Epithelial cell of proximal tubule (primary cell): ENCODE measurements at places on chromosomes 3 and 15. TPM values are rescaled to one million over a fixed set of nuclear protein-coding genes. Genes with fewer than 3 reads are reported as not detected.

TEX55 gene
- total RNA-seq = 0.06 TPM in 1 of 2 replicates, not detected in the other

- DNase-seq = no peak
Observed at GRCh38 chr3:171095063-171095462, 68.5 kb upstream of the SLC2A2 start.

GRCh38 chr15:47041301-47041700, 676.0 kb upstream of the SEMA6D start:
- no peak for DNase-seq

LDHAL6B gene
- total RNA-seq = not detected in 2 replicates

DNA sequence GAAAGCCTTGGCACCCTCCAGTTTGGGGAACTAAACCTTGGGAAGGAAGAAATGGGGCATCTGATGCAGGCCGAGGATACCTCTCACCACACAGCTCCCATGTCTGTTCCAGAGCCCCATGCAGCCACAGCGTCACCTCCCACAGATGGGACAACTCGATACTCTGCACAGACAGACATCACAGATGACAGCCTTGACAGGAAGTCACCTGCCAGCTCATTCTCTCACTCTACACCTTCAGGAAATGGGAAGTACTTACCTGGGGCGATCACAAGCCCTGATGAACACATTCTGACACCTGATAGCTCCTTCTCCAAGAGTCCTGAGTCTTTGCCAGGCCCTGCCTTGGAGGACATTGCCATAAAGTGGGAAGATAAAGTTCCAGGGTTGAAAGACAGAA, 7.7 kb downstream of the MAP1A start:
- no peak for DNase-seq

XRN1 gene
- total RNA-seq = 8.0 and 11.9 TPM in 2 replicates

GRCh38 chr15:43483297-43484128, 9.4 kb downstream of the TP53BP1 start:
- no peak for DNase-seq

DNA sequence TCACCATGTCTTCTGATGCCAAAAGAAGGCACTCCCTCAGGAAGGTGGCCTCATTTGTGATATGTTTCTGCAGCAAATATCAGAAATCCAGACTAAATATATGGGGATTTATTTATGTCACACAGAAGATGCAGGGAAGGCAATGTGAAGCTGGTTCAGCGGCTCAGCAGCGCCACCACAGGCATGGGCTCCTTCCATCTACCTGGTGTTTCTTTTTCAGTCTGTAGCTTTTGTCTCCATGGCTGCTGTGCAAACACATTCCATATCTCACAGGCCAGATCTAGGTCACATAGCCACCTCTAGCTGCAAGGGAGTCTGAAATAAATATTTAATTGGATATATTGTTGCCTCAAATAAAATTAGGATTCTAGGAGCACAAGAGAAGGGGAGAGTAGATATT, 502.1 kb upstream of the IL12A start:
- no peak for DNase-seq

GRCh38 chr3:46959161-46959511, 17.4 kb downstream of the CCDC12 start:
- DNase-seq = no peak

- no peak for DNase-seq
Observed at GRCh38 chr15:53126144-53126543, 336.0 kb upstream of the ONECUT1 start.

SEMA5B gene
- total RNA-seq = not detected in 2 replicates

C15orf62 gene
- total RNA-seq = 0.63 and 2.7 TPM in 2 replicates

- no peak for DNase-seq
Observed at GRCh38 chr3:186327912-186328487, 34.0 kb downstream of the DGKG start.

DNA sequence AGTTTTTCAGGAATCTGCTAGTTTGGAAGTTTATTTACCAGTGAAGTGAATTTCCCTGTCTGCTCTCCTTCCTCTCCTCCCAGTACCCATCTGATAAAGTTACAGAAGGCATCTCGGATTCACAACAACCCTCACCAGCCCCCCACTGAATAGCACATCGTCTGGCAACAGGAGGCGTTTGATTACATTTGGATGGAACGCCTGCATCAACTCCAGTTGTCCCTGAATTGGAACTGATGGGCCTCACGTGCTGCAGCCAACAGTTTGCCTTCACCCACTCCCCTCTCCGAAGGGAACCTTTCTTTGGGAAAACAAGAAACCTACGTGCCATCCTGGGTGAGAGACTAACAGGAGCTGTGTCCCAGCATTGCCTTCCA, 59.5 kb upstream of the BCL6 start:
- no peak for DNase-seq

POPDC2 gene
- 0.06 and 0.51 TPM in 2 replicates for total RNA-seq

DNA sequence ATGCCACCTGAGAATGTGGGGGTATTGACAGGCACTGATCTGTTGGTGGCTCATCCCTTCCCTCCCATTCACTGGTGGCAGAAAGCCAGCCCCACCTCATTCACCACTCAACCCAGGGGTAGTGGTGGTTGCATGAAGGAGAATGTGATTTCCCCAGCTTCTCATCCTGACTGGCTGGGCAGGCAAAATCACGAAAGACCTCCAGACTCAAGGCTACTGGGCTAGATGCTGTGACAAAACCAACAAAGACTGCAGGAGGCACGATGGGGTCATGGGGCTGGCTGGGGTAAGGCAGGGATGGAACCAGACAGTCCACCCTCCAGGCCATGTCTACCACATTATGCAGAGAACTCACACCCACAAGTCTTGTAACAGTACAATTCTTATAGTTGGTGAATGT, 33.9 kb downstream of the FSTL1 start:
- no peak for DNase-seq

MEX3B gene
- 4.7 and 4.9 TPM in 2 replicates for total RNA-seq

- DNase-seq = no peak
Observed at GRCh38 chr3:38634111-38634510, 15.4 kb downstream of the SCN5A start.

PCOLCE2 gene
- 4.5 and 7.7 TPM in 2 replicates for total RNA-seq

DNA sequence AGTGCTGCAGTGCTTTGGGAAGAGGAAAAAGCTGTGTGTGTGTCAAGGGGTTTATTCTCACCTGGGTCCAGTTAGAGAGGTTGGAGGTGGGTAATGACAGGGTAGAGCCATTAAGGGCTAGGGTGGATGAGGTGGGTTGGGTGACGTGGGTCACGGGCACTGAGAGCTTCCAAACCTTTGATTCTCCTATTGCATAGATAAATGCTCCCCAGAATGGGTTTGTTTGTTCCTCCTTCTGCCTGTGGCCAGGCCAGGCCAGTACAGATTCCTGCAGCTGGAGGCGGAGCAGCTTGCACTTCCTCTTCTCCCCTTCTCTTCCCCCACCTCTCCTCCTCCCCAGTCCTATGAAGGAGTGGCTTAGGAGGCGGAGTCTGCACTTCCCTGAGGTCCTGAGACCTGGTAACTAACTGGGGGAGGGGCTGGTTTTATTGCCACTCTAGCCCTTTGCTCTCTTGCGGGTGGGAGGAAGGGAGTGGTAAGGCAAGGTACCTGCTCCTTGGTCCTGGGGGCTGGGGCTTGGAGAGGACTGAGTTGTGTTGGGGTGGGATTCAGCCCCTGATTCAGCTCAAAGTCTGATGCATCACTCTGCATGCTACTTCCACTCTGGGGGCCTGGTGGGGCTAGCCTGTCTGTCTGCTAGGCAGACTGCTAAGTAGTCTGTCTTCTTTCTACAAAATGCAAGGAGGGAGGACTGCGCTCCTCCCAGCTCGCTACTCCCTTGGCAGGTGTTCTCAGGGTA, 3.5 kb downstream of the SPINT1 start:
- no peak for DNase-seq

CPN2 gene
- not detected in 2 replicates for total RNA-seq

CYP8B1 gene
- total RNA-seq = not detected in 2 replicates

DNA sequence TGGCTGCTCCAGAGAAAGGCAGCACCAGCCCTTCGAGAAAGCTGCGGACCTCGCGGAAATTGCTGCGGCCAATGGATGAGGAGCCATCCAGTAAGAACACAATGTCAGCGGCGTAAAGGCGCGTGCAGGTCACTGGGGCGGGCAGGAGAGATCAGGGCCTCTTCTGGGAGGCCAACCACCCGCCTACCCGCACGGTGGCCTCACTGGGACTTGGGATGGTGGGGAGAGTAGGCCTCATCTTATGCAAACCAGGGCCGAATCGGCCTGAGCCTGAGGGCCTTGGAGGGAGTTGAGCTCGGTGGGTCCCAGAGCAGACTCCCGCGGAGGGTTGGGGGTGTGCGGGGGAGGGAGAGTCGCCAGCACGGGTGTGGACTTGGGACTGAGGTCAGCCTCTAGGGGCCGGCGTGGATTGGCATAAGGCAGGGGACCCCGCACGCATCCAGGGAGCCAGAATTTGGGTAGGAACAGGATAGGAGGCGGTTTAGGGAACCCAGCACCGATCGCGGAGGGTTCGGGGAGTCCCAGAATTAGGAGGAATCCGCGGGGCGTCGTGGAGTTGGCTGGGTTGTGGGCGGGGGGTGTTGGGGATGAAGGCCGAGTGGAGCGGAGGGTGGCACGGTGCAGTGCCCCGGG, 596 bp downstream of the COL7A1 start:
- no peak for DNase-seq

DNA sequence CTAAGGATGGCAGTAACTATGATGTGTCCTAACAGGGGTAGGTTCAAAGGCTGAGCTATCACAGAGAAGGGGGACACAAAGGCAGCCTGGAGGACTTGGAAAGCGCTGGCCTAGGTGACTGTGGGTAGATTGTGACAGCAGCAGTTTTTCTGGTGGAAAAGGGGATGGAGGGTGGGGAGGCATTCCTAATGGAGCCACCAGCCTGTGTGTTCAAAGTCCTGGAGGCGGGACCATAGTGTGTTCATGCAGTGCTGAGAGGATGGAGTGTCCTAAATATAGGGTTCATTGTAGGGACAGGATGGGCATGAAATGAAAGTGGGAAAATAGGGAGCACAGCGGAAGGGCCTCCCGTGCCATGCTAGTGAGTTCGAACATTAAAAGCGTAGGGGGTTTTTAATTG, 51.5 kb upstream of the POLR2M start:
- no peak for DNase-seq

DNA sequence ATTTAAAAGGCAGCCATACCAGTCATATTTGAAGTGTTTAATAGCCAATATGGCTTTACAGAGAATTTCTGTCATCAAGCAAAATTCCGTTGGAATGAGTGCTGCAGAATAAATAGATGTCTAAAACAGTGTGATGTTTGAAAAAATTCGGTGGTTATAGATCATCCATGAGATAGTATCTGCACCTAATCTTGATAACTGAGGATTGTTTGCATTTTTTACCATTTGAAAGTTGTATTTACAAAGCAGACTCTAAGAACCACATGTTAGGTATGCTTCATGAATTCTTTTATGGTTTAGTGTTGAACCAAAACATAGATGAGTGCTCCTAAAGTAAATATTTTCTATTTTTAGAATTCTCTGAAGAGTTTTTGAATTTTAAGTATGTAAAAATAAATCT, 476.1 kb downstream of the NAALADL2 start:
- no peak for DNase-seq

GRCh38 chr15:77508541-77509243, 88.0 kb downstream of the HMG20A start:
- DNase-seq = no peak
